Activated naive CD4-positive, alpha-beta T cell treated with anti-CD3 and anti-CD28 coated beads for 36 hours (primary cell): ENCODE measurements at places on chromosomes 3 and 15. TPM values are rescaled to one million over a fixed set of nuclear protein-coding genes. Genes with fewer than 3 reads are reported as not detected.

GRCh38 chr3:98612587-98612986 is 19.2 kb upstream of the CPOX start:
- DNase-seq = peak; percentile 12

DNA sequence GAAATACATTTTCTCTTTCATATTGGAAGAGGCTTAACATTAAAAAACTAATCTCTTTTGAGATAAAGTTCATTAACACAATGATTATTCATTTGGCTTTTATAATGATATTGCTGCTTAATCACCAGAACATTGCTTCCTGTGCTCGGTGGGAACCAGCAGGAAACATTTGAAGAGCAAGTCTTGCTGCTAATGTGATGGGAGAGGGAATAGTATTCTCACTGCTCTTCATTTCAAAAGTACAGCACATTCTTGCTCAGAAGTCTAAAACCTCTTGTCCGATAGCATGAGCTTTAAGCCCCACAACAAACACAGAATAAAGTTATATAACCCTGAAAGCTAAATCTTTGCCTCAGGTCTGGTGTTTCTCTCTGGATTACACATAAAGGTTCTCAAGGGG is 190.8 kb upstream of the CNTN4 start:
- DNase-seq = no peak

DNA sequence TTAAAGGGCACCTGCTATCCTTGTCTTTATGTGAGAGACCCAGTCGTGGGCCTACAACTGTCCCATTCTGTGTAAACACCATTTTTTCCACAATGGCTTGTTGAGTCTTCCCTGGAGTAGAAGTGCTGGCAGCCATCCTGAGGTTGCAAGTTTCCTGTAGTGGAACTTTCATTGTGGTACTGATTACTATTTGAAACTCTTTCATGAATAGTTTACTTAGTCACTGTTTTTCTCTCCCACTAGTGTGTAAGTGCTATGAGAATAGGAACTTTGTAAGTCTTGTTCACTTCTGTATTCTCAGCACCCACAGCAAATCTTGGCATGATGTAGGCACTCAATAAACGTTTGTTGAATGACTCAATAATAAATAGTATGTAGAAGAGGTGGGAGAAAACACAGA is 48.6 kb downstream of the RARB start:
- no peak for DNase-seq

The ZNF501 gene
- 2.7 TPM for total RNA-seq

DNA sequence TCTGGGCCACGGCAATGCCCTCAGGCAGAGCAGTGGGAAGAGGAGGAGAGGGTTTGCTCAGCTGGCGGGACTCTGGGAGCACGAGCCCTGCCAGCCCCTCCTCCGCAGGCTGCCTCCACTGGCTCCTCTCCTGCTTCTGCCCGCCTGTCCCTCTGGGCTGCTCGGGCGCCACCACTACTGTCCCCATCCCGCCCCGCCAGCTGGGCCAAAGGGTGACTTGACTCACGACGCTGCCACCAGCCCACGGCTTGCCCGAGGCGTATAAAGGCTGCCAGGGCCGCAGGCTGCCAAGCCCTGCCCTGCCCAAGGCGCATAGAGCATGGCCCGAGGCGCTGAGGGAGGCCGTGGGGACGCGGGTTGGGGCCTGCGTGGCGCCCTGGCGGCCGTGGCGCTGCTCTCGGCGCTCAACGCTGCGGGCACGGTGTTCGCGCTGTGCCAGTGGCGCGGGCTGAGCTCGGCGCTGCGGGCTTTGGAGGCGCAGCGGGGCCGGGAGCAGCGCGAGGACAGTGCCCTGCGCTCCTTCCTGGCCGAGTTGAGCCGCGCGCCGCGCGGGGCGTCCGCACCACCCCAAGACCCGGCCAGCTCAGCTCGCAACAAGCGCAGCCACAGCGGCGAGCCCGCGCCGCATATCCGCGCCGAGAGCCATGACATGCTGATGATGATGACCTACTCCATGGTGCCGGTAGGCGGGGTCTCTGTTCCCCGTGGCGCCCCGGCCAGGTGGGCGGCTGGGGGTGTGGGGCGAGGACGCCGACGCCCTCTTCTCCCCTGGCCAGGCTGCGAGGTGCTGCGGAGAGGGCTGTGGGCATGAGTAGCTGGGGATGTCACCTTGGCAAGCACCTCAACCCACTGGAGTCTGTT is at the start of gene GLDN:
TSS of gene GLDN (plus strand) at position 290 of the 861 bp plus-strand sequence. CDS start at position 320, 30 bp downstream.
- DNase-seq = no peak

DNA sequence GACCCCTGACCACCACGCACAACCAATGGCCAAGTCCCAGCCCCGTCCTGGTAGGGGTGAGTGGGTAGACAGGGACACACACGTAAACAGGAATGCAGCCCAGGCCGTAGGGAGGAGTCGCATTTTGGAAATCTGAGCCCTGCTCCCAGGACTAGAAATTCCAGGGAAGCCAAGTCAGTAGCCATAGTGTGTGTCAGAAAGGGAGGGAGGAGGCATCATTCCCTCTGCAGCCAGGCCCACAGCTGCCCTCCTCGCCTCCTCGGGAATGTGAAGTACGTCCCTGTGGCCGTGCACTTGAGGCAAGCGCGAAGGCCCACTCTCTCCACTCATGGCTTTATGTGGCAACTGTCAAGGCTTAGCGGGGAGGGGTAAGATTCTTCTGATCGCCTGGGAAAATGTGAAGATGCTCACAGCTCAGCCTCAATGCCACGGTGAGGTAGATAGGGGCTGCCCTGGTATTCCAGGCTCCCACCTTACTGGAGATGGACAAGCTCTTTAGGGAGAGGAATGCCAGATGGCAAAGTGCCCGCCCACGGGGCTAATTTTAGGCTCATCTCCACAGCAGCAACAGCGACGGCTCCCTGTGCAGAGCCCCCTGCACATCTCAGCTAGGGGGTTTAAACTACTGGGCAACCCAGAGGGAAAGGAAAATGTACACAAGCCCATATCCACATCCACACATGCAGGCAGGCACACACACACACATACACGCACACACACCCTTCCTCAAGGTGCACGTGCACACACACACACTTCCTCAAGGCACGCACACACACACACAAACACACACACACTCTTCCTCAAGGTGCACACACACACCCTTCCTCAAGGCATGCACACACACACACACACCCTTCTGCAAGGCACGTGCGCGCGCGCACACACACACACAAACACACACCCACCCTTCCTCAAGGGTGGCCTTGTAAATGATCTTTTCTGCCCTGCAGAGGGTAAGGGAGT is 65.5 kb downstream of the ADCY5 start:
- DNase-seq = no peak

DNA sequence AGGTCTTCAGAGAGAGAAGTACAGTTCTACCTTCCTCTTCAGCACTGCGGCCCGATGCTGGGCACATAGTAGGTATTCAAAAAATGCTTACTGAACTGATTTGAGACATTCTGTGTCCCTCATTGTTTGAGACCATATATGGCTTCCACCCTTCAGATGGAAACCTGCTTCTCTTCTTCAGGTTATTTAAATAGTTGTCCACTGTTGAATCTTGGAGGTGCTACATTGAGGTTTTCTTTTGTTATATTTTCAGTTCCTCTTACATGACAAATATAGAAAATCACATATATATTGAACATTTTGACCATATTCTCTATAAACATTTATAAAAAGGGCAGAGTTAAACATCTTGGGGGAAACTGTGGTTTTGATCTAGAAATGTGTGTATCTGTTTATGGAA is 200.2 kb upstream of the LRRC3B start:
- no peak for DNase-seq

GRCh38 chr3:47344971-47345370 is 35.9 kb upstream of the PTPN23 start:
- DNase-seq = no peak

GRCh38 chr15:71571641-71572040 is 238.7 kb upstream of the NR2E3 start:
- no peak for DNase-seq

DNA sequence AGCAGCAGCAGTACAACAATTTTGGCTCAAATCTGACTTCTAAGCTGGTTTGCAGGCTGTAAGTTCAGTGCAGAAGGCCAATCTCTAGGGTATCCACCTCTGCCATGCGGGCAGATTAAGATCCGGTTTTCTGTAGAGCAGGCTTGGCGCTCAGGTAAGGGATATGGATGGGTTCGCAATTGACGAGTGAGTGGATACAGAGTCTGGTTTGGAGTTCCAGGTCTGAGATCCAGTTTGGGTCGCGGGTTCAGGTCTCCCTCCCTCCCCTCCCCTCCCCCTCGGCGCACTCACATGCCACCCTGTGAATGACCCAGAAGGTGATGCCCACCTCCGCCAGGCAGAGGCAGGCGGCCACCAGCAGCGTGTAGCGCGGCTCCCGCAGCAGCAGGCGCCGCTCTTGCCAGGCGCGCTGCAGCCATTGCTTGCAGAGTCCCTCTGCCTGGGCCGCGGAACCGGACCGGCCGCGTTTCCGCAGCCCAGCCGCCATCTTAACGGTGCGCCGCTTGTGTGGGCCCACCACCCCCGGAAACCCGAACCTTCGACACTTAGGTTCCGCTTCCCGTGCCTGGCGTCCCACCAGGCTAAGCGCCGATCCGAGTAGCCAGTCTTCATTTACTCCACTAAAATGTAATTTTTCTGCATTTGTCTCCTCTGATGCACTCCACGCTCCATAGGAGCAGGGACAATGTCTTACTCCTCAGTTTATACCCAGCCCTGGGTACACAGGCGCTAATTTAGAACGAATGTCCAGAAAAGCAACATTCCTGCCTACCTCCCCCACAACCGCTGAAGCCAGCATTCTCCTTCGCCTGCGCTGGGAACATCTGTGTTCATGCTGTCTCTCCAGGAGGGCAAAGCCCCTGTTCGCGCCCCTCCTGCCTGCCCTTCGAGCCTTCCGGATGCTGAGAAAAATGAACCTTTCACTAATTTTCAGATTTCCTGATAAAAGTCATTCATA is at the start of gene ALG3:
TSS of gene ALG3 (minus strand) at position 509 of the 958 bp plus-strand sequence. CDS start at position 487, 22 bp downstream.
- DNase-seq = peak; percentile 90

DNA sequence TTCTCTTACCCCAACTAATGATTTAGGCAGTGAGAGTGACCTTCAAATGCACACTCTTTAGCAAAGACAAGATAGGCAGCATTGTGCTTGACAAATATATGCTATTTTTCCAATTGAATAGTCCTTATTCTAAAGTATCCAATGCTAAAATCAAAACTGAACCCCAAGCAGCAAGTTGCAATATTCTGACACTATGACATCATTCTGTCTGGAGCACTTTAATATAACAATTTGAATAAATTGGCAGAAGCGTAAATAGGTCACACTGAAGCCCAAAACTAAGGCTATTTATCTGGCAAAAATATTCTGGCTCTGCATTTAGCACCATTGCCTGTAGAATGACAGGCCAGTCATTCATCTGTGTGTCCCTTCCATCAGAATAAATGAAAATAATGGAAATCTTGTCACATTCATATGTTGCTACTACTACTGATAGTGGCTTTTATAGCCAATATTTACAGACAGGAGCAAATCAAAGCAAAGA is 2.9 kb downstream of the CBLB start:
- no peak for DNase-seq

The ISY1 gene
- total RNA-seq = 65.4 TPM

The COL6A5 gene
- total RNA-seq = not detected

The SEMA3F gene
- total RNA-seq = not detected

DNA sequence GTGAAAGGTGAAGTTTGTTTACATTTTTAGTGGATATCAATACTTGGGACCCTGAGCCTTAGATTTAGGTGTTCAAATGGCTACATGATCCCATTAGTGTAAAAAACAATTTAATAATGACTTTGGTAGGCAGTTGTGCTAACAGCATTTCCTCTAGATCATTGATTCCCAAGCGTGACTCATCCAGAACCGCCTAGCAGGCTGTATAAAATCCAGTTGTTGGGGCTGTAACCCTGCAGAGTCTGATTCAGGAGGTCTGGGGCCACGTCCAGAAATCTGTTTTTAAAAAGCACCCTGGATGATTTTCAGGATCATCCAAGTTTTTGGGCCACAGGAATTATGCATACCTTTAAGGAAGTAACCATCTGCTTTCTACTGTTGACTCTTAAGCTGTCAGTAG is 156.4 kb downstream of the TP63 start:
- DNase-seq = no peak

DNA sequence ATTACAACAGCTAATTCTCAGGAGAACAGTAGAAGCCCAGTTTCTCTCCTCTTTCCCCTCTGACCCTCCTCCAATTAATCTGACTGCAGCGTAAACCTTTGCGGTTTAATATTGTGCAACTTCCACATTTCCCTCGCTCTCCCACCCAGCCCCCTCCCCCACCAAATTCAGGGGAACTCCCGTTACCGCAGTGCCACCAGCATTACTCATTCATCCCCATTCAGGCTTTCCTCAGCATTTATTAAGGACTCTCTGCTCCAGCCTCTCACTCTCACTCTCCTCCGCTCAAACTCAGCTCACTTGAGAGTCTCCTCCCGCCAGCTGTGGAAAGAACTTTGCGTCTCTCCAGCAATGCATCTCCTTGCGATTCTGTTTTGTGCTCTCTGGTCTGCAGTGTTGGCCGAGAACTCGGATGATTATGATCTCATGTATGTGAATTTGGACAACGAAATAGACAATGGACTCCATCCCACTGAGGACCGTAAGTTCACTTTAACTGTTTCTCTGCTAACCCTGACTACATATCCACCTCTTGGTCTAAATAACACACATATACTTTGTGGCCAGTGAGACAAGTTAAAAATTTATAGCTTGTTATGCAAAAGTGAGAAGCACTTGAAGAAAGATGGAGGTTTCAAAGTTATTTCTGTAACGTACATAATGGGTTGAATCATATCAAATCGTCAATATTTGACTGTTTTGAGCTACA is at the start of gene PTX3:
TSS of gene PTX3 (plus strand) at position 268 of the 709 bp plus-strand sequence. CDS start at position 352, 84 bp downstream.
- DNase-seq = peak; percentile 20

- DNase-seq = no peak
Measured at GRCh38 chr15:27686369-27686768, 412.7 kb downstream of the OCA2 start.

The NR2E3 gene
- total RNA-seq = not detected

DNA sequence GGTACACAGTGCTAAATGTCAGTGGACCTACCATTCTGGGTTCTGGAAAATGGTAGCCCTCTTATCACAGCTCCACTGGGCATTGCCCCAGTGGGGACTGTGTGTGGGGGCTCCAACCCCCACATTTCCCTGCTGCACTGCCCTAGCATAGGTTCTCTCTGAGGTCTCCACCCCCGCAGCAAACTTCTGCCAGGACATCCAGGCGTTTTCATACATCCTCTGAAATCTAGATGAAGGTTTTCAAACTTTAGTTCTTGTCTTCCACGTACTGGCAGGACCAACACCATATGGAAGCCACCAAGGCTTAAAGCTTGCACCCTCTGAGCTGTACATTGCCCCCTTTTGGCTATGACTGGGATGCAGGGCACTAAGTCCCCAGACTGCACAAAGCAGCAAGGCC is 788.2 kb upstream of the ALCAM start:
- DNase-seq = no peak

The DHX36 gene
- 62.6 TPM for total RNA-seq

The IMPG2 gene
- total RNA-seq = 0.05 TPM

DNA sequence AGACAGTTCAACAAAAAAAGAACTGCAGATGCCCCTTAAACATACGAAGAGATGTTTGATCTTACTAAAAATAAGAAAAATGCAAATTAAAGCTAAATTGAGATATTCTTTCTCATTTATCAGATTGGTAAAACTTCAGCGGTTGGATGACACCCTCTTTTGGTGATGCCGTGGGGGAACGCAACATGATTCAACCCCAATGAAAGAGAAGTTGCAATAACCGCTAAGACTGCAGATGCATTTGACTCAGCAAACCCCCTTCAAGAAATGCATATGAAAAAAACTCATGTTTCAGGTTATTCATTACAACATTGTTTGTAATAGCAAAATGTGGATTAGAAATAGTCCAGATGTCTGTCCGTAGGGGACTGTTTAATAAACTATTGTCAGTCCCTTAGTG is 3.6 kb downstream of the KLHL6 start:
- peak; percentile 78 for DNase-seq
